ENCODE measurements at places on chromosomes 2 and 18.

GRCh38 chr2:181886192-181886591 is 5.3 kb upstream of the ITPRID2 start:
- DNase-seq: no peak

DNA sequence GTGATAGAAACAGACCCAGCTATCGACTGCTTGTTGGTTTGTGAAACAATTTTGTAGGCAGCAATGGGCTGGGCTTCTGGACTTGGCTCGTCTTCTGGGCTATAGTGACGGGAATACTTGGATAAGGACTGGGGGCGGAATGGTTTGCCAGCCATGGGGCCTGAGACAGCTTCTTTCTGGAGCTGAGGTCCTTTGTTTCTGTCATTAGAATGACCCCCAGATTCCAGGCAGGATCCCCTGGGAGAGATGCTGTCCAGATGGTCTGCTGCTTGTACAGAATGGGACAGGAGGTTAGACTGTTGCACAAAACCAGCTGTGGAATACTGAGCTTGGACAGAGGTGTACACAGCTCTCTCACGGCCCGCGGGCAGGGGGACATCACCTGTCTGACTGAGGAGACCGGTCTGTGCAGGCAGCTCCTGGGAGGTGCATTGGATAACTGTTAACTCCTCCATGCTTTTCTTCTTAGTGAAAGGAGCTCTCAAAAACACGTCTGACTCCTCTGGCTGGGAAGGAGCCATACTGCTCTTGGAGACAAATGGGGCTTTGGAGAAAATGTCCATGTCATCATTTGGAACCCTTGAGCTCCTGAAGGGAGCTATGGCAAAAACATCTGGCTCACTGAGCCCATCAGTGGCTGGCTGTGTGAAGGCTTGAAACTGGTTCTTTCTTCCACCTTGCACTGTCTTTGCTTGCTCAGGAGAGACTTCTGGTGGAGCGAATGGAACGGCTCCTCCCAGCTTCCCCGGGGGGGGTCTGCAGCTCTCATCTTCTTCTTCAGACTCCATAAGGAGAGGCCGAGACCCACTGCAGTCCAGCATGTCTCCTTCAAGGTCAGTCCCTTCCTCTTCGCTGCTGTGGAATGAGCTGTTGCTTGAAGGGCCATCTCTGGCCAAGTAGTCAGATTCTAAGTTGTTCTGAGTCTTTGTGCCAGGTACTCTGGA is 28.6 kb upstream of the NFU1 start:
- no peak for DNase-seq

GRCh38 chr2:47357483-47357882 is 45.5 kb upstream of the MSH2 start:
- DNase-seq: no peak

- no peak for DNase-seq
Observed at GRCh38 chr2:234577191-234577590, 80.3 kb upstream of the ARL4C start.

GRCh38 chr18:72329533-72329932 is 214.6 kb downstream of the CBLN2 start:
- no peak for DNase-seq

Measured in activated CD8-positive, alpha-beta memory T cell treated with anti-CD3 and anti-CD28 coated beads for 4 hours (primary cell).